Skin of body (tissue), 3 donors: ENCODE measurements at places on chromosomes 13 and 19.

DNA sequence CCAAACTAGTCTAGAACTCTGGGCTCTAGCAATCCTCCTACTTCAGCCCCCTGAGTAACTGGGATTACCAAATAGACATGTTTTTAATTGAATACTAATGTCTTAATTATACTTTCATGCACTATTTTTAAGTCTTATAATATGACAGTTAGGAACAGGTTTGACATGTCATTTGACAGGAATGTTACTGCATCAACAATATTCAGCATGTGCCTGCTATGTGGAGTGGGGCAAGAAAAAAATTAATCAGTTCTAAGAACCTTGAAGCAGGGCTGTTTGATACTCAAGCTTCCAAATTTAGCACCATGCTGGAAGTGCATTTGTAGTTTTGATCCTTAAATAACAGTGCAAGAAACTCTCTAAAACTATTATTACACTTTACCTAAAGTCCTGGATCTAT lies 265.3 kb downstream of the MZT1 start:
- DNase-seq = no peak

DNA sequence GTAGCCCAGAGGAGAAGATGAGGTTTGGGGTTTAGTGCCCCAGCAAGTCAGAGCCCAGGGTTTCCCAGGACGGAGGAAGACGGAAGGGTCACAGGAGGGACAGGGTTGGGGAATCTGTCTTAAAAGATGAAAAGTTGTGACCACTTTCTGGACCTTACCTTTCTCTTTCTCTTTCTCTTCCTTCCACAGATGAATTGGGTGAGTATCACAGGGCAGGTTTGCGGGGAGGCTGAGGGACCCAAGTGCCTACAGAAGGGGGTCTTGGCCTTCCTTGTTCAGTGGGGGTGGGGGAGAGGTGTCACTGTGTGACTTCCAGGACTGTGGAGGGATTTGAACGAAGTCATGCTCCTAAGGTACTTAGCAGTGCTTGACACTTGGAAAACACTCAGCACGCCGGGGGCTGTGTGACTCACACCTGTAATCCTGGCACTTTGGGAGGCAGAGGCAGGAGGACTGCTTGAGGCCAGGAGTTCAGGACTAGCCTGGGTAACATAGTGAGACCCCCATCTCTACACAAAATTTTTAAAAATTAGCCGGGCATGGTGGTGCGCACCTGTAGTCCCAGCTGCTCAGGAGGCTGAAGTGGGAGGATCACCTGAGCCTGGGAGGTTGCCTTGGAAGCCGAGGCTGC lies 8.5 kb downstream of the RELB start:
- no peak for DNase-seq

- no peak for DNase-seq
Measured at GRCh38 chr19:45100846-45101252, 7.9 kb downstream of the PPP1R37 start.

- DNase-seq = no peak
Measured at GRCh38 chr19:15923702-15924101, 10.6 kb downstream of the CYP4F11 start.

GRCh38 chr19:33875071-33875470 lies 78.4 kb downstream of the KCTD15 start:
- DNase-seq = no peak

GRCh38 chr13:101977475-101977874 lies 424.4 kb downstream of the FGF14 start:
- DNase-seq = no peak

DNA sequence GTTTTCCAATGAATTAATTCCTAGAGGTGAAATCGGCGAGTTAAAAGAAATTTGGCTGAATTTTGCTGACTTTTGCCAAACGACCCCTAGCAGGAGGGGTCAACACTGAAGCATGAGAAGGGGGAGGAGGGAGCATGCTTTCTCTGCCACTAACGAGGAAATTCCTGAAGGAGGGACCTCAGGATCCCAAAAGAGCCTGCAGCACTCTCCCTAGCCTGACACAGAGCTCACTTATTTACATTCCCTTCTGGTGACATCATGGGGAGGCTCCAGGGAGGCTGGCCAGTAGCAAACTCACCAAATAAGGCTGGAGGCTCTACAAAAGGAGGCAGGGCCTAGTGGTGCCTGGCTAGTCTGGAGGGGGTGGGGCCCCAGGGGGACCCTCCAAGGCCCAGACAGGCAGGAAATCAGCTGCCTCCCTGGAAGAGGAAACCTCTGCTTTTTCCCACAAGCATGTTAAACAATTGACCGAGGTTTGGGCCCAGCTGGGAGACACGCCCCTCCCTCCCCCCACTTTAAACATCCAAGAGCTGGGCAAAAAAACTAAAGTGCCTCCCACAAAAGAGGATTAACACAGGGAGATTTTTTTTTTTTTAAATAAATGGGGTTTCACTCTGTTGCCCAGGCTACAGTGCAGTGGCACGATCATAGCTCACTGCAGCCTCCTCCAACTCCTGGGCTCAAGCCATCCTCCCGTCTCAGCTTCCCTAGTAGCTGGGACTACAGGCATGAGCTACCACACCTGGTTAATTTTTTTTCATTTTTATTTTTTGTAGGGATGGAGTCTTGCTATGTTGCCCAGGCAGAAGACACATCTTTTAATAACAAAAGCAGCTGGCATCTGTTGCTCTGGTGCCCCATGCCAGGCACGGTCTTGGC lies 2.1 kb downstream of the DAPK3 start:
- DNase-seq = peak; percentile 85

DNA sequence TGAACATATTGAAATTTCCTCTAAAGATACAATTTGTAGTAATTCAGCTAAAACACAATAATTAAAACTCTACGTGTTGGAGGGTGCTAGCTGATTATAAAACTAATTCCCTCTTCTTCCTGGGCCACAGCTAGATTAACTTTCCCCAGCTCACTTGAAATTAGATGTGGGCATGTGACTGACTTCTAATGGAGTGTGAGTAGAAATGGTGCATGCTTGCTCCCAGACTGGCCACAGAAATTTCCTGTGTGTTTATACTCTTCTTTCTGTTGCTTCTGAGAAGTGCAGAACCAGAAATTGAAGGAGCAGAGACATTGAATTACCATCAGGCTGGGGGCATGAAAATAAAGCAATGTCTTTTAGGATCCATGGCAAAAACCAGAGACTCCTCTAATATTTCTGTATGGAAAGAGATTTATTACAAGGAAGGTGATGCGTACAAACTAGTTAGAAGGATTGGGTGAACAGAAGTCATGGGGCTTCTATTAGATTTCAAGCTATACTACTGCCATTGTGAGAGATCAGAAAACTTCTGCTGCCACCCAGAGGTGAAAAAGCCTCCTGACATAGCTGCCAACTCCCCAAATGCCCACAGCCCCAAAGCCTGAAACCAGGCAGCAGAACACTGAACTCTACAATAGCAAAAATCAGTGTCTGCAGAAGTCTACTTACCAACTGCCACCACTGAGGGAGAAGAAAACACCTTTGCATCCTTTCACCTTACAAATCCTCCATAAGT lies 379.2 kb upstream of the MIR17HG start:
- DNase-seq = no peak

DNA sequence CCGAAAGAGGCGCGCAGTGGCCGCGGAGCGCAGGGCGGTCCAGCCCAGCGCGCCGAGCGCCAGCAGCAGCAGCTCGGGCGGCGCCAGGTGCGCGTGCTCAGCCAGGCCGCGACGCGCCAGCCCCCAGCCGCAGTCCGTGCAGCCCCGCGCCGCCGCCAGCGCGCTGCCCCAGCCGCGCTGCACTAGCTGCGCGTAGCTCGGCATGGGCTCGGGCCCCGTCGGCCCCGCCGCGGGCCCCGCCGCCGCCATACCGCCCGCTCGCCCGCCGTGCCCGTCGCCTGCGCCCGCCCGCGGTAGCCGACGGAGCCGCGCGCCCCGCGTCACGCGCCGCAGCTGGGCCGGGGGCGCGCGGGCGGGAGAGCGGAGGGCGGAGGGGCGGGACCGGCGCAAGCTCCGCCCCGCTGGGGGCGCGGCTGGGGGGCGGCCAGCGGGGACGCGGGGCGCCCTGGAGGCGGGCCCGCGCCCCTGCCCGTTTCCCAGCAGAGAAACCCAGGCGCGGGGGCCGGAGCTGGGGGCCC lies at the start of gene CERS1:
Gene CERS1, minus strand, starts transcription at position 335 of the 518 bp plus-strand sequence. Its CDS starts 86 bp downstream, at position 249.
- DNase-seq = no peak

- DNase-seq = no peak
Measured at GRCh38 chr19:38763795-38764220, 9.5 kb downstream of the LGALS7 start.

- DNase-seq = peak; percentile 18
Measured at GRCh38 chr13:35818633-35819067, 312.5 kb downstream of the DCLK1 start.
